ENCODE measurements at places on chromosomes 4 and X.

DNA sequence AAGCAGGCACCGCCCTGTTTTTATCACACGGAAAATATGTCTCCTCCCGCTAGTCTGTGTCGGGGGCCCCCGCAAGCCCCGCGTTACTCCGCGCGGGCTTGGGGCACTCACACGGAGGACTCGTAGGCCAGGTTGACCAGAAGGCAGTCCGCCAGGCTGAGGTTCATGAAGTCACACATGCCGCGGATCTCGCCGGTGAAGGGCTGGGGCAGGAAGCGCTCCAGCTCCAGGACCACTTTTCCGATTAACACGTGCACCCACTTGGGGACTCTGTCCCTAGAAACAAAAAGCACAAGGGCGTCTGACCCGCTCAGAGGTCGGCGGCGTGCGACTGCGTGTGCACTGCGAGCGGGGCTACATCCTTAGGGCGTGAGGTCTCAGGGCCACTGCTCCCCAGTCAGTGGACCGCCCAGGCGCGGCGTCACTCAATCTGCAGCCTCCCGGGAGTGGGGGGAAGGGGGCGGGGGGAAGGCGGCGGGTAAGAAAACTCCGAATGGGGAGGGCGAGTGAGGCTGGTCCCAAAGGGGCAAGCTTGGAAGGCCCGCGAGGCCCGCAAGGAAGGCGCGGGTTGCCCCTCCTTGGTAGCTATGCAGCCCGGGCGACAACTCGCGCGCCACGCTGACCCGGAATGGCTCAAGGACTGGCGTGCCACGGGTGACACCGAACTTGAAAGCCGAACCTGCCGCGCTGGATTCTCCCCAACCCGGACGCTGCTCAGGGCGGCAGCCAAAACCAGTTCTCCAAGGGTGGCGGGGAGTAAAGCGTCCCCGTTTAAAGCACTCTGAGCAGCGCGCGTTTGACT, 722 bp downstream of the NAAA start:
- no peak for DNase-seq

DNA sequence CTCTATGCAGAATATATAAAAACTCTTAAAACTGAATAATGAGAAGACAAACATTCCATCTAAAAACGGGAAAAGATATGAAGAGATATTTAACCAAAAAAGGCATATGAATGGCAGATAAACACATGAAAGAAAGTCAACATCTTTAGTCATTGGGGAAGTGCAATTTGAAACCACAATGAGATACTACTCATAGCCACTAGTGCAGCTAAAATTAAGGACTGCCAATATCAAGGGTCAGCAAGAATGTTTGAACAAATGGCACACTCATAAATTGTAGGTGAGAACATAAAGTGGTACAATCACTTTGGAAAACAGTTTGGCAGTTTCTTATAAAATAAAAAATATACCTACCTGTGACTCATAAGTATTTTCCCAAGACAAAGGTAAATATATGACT, 534.9 kb upstream of the DIPK2B start:
- DNase-seq, result no peak

- DNase-seq, result no peak
Observed at GRCh38 chr4:187544461-187545053, 451.0 kb upstream of the ZFP42 start.

DNA sequence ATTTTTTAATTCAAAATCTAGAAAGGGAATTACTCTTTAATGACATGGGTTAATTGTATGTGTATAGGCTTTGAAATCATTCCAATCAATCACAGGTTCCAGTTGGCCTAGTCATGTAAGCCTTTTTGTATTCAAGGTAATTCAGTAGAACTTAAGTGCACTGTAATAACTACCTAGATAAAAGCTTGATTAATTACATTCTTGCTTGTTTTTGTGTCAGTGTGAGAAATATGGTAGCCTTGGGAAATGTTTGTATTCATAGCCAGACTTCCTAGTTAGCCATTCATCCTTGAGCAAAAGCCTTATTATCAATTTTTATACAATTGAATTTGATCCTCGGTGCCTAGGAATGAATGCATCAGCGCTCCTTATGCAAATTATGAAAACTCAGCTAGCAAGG, 33.5 kb downstream of the TKTL2 start:
- DNase-seq, result no peak

GRCh38 chr4:6568689-6569332, 6.2 kb upstream of the MAN2B2 start:
- DNase-seq, result no peak

DNA sequence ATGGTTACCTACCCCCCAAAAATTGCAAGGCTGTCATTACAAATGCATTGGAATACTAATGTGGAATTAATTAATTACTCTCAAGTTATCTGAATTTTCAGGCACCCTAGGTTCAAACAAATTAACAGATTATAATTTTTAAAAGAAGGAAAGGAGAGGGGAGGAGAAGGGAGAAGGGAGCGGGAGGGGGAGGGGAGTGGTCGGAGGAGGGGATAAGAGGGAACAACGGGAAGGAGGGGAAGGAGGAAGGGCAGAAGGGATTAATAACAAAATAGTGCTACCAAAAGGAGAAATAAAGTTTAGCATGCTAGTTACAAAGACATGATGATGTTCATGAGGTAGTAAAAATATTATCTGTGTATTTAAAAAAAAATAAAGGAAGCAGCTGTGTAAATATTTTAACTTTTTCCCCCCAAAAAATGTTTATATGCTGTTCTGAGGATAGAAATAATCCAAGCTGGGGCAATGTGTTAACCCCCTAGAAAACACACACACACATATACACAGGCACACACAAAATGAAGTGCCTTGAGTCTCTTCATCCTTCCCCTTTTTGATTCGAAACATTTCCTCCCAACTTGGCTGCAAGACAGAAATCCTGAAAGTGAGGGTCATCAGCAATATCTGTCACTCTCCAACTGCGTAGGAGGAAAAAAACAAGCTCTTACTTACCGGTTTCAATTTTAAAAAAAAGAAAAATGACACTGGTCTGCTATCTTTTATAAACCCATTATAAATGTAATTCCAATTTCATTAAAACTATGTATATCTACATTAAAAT, 58.8 kb downstream of the PPP3CA start:
- DNase-seq, result no peak

GRCh38 chr4:91525621-91526020, 778.1 kb upstream of the GRID2 start:
- no peak for DNase-seq

DNA sequence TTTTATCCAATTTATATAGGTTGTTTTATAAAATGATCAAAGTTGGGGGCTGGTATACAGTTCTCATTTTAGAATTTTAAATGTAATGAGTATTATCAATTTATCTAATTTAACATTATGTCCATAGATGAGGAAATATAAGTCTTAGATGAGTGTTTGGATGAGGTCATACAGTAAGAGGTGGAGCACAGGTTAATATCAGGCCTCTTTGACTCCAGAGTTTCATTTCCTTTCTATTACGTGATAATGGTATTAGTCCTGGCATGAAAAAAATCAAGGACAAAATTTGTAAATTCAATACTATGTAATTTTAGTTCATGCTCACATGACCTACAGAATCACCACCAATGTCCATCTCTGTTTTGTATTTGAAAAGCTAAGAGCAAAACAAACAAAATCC, 269.8 kb downstream of the FSTL5 start:
- DNase-seq, result no peak

GRCh38 chr4:112704991-112705845, 68.3 kb downstream of the LARP7 start:
- no peak for DNase-seq

- no peak for DNase-seq
Observed at GRCh38 chrX:119698845-119699244, 5.9 kb upstream of the SEPTIN6 start.

- DNase-seq, result no peak
Observed at GRCh38 chr4:7171191-7171900, 21.0 kb upstream of the SORCS2 start.

GRCh38 chrX:13892856-13893255, 76.0 kb upstream of the GPM6B start:
- DNase-seq, result no peak

DNA sequence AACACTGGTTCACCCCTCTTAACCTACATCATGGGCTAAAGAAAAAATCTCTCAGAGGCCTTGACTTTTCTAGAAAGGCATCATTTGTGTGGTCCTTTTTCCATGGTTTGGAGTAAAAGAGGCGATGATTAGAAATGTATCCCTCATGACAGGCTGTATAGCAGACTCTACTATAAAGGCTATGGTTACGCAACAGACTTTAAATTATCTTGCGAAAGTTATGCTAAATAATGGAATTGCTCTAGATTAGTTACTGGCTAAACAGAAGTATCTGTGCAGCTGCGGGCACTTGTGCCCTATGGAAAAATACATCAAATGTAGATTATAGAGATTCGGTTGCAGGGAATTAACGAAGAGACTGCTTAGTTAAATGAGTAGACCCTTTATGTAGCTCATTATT, 101.6 kb downstream of the TMEM47 start:
- no peak for DNase-seq

GRCh38 chr4:77699731-77700210, 94.2 kb downstream of the CXCL13 start:
- no peak for DNase-seq

GRCh38 chrX:138294951-138295350, 416.6 kb downstream of the FGF13 start:
- no peak for DNase-seq

DNA sequence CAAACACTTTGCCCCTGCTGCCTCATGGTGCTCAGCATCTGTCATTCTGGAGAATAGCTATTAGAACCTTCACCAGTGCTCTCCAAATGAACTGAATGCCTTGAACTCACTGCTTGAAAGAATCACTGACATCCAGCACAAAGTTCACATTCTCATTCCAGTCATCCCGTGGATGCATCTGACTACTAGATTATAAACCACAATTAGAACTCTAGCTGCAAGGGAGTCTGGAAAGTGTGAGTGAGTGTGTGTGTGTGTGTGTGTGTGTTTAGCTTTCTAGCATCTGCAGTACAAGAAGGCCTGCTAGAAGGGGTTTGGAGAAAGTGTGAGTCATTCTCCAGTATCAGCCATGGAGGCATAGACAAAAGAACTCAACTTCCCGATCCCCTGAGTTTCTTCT, 71.3 kb upstream of the DYNLT3 start:
- DNase-seq, result no peak

- DNase-seq, result no peak
Observed at GRCh38 chr4:10021653-10022023, 341 bp upstream of the SLC2A9 start.

DNA sequence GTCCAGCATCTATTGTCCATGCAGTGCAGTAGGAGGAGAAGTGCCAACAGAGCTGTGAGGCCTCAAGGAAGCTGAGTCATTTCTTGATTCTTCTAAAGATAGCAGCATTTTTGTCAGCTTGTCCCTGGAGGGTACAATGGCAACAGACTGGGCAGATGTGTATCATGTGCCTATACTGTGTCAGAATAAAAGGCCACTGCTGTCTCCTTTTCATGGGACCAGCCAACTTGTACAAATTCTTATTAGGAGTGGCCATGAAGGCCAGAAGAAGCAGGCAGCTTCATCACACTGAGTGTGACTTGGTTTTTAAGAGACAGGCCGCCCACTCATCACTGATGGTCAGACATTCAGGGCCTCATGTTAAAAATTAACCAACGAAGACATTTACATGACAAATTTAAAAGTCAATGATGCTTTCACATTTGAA, 185.0 kb upstream of the FAM241A start:
- DNase-seq, result no peak

DNA sequence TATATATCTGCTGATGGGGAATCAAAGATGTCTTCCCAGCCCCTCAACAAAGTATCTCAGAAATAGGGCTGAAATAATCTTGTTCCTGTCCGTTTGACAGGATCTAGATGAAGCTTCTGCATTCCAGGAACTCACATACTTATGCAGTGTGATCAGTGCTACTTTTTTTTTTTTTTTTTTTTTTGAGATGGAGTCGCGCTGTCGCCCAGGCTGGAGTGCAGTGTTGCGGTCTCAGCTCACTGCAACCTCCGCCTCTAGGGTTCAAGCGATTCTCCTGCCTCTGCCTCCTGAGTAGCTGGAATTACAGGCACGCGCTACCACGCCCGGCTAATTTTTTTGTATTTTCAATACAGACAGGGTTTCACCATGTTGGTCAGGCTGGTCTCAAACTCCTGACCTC, 36.4 kb downstream of the DHX15 start:
- DNase-seq, result no peak

DNA sequence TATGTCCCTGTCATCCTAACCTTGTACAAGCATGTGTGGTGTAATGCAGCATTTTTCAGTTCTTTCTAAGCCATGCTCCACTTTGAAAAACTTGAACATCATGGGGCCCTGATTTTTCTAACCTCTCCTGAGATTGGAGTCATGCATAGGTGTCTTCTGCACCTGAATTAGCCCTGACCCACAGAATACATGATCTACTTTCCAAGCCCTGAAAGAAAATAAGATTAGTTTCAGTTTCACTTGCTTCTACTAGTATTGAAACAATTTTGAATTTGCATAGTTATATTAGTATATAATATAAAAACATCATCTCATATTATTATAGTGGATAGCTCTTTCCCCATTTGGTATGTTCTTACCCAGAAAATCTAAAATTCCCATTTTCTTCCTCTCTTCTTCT, 178.2 kb downstream of the HS3ST1 start:
- no peak for DNase-seq

GRCh38 chr4:185774845-185775680, 36.9 kb downstream of the SORBS2 start:
- DNase-seq, result no peak

Measured in stimulated activated CD4-positive, alpha-beta T cell treated with anti-CD3 and anti-CD28 coated beads, Interleukin-1b, Interleukin-23, amount 100 ng/mL, for 1 hour (primary cell).